ENCODE measurements at places on chromosomes 5 and 9.

- DNase-seq = no peak
Measured at GRCh38 chr9:34551751-34552605, 29.2 kb upstream of the ENHO start.

DNA sequence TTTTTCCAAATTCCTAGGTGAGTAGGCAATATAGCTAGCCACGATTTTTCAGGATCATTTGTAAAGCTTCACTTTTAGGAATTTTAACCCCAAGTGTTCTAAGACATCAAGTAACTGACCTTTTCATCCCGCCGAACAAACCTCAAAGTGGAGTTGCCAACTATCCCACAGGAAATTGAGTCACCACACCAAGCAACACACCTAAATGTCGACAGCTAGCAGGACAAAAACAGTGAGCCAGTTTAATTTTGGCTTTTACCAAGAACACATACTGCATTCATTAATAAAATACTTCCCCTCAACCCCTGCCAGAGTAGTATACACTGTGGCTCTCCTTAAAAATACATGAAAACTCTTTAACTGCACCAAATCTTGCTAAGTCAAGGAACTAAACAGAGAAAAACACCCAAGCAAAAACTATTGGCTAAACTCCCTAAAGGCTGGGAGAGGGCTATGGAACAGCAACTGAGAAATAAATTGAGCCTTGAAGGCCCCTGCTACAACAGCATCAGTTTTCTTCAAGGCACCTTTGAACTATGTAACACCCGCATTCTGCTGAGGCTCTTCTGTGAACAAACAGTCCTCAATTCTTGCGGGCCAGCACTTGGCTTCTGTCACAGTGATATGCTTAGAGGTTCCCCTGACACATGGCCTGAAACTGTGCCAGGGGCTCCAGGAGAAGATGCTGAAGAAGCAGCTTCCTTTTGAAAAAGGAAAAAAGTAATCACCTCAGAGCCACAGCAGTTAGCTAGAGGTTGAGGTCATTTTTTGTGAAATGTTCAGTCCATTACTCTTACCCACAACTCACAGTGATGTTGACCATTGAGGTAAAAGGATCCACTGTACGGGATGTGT lies 459.6 kb downstream of the RAB3C start:
- no peak for DNase-seq

- no peak for DNase-seq
Measured at GRCh38 chr5:53240661-53241060, 131.1 kb upstream of the MOCS2 start.

- no peak for DNase-seq
Measured at GRCh38 chr5:156340893-156341292, 13.9 kb downstream of the SGCD start.

GRCh38 chr9:38016375-38017135 lies 52.5 kb downstream of the SHB start:
- DNase-seq = no peak

DNA sequence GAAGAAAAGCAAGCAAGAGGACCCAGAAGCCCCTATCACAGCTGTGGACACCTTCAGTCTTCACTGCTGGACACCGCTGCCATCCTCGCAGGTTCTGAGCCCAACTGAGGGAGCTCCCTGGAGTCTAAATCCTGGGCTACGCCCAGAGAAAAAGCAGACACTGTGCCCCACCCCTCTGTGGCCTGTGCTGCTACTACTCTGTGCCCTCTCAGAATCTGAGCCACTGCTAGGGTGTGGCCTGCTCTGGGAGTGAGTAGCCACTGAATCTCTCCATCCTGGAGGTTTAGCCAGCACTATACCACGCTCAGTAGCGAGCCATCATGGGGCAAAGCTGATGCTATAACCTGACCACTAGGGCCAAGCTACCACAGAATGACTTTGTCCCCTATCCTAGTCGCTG lies 338.2 kb downstream of the NPR3 start:
- DNase-seq = no peak

DNA sequence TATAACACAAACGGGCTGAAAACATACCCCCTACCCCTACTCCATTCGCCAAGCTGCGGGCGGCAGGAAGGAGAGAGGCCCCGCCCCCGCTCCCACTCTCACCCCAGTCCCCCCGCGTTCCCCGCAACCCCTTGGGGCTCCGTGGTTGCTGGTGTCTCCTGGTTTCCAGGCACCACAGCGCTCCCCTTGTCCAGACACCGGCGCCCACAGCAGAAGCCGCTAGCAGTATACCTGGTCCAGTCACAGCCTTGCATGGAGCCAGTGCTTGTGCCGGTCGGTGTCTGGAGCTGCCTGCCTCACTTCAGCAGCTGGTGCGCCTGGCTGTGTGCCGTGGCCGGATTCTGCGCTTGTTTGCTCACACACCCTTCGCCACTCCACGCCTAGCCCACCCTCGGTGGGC lies 240.5 kb upstream of the DAB2 start:
- DNase-seq = no peak

DNA sequence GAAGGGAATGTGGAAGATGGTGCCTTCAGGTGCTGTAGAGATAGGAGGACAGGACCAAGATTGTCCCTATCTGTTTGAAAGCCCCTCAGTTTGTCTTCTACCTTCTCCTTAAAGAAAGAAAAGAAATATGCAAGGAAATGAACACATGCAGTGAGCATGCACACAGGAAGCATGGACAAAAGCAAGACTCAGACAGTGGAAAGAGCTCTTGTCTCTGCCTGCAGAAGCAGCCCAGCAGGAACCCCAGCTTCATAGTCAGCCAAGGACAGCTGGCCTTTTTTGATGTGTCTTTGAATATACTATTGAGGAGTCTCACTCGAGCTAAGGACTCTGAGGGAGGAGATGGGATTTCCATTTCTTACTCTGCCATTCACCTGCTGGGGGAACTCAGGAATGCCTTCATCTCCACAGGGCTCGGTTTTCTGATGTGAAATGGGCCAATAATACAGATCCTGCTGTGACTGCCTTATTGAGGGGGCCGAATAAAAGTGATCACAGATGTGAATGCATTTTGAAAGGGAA lies 132.5 kb upstream of the ADRA1B start:
- no peak for DNase-seq

DNA sequence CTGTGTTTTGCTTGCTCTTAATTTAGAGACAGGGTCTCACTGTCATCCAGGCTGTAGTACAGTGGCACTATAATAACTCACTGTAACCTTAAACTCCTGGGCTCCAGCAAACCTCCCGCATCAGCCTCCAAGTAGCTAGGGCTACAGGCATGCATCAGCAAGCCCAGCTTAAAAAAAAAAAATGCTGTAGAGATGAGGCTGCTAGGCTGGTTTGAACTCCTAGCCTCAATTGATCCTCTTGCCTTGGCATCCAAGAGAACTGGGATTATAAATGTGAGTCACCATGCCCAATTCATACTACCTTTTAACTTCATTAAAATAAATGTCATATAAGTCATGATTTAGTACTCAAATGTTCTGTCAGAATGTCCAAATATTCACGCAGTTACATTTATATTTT lies 2195.7 kb upstream of the C9orf72 start:
- no peak for DNase-seq

- no peak for DNase-seq
Measured at GRCh38 chr5:131758520-131758900, 38.3 kb downstream of the FNIP1 start.

- no peak for DNase-seq
Measured at GRCh38 chr5:1565737-1566734, 42.3 kb upstream of the LPCAT1 start.

GRCh38 chr9:101574731-101575333 lies 19.9 kb downstream of the PPP3R2 start:
- no peak for DNase-seq
